HTR-8/SVneo (cell line): ENCODE measurements at places on chromosomes 11 and 22.

- DNase-seq: no peak
These were observed 3.1 kb downstream of the SULT4A1 start for GRCh38 chr22:43859176-43859575.

GRCh38 chr11:57490456-57491248 lies 24.9 kb downstream of the SLC43A1 start:
- DNase-seq: no peak

- no peak for DNase-seq
These were observed 282.4 kb downstream of the TMEM135 start for GRCh38 chr11:87320123-87320522.

- no peak for DNase-seq
These were observed 2.3 kb upstream of the PEX16 start for GRCh38 chr11:45919806-45920530.

DNA sequence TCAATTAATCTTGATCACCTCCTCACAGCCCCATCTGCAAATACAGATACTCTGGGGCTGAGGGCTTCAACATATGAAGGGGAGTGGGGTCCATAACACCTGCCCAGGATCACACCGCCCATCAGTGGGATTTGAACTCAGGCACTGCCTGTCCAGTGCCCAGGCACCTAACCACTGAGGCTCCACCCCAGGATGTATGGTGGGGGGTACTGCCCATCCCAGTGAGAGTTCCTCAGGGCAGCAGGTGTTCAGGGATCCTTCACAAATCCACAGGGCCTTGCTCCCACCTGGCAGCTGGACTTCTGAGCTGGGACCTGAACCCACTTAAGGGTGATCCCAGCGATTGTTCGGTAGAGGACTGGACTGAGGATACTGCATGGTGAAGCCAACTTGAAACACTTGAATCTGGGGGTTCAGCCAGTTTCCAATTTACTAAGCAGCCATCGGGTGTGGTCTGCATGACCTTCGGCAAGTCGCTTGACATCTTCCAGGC lies 33.3 kb downstream of the PRDM11 start:
- no peak for DNase-seq

DNA sequence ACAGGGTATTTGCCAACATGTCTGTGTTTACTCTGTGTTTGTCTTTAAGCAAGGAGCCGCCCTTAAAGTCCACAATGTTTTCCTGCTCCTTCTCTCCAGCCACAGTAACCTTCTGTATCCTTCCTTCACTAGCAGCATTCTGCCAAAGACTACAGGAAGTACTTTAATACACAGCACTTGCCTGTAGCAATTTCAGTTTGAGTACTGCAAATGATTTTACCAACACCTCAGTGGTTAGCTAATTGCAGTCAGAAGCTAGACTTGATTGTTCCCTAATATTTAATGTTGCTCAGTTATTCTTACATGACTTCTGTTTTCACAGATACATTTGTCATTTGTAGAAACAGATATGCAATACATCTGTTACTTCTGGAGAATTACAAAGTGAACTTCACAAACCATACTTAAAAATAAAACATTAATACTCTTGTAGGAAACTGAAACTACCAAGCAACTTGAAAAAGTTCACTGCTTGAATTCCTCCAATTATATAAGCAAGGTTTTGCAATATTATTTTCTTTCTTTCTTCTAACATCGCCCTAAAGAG lies 69.1 kb downstream of the FCHSD2 start:
- DNase-seq: no peak

DNA sequence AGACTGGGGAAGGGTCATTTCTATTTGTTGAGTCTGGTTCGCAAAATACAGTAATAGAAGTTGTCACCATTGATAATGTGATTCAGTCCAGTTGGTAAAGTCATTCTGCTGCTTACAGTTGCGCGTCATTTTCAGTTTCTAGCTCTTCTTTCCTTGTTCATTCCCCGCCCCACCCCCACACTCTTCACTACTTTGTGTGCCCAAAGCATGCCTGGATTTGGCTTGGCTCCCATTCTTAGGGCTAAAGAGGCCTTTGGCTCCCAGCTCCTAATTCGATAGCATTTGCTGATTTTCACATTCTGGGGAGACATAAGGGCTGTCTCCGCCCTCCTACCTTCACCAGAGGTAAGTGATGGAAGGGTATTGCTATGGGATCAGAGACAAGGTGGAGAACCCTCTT lies 43.0 kb downstream of the CECR2 start:
- DNase-seq: no peak

GRCh38 chr11:77126861-77127234 lies 1.2 kb upstream of the MYO7A start:
- DNase-seq: no peak

DNA sequence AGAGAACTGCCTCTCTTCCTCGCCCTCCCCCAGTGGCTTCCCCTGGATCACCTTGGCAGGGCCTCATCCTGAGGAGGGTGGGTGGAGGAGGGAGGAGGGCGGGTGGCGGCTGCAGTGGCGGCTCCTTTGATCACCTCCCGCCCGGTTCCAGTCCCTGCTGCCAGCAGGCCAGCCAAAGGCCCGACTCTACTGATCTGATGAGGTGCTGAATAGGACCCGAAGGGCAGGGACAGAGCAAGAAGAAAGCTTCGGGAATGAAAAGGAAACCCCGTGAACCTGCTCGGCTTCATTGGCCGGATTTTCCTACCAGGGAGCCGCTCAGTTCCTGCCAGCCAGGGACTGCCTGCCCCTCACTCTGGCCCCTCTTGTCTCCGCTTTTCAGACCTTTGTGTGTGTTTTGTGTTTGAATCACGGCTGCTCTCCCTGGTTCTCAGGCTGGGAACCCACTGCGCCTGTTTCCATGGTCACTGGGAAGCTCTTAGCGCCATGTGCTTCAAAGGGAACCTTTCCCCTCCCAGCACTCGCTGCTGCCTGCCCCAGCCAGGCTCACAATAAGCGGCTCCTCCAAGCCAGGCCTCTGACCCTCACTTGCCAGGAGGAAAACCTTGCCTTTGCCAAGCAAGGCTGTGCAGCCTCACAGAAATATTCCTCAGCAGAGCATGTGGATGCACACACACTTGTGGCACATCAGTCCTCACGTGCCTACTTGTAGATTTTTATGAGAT lies 56.8 kb downstream of the C22orf31 start:
- no peak for DNase-seq

- no peak for DNase-seq
These were observed 16.2 kb downstream of the CREB3L1 start for GRCh38 chr11:46293641-46294103.

DNA sequence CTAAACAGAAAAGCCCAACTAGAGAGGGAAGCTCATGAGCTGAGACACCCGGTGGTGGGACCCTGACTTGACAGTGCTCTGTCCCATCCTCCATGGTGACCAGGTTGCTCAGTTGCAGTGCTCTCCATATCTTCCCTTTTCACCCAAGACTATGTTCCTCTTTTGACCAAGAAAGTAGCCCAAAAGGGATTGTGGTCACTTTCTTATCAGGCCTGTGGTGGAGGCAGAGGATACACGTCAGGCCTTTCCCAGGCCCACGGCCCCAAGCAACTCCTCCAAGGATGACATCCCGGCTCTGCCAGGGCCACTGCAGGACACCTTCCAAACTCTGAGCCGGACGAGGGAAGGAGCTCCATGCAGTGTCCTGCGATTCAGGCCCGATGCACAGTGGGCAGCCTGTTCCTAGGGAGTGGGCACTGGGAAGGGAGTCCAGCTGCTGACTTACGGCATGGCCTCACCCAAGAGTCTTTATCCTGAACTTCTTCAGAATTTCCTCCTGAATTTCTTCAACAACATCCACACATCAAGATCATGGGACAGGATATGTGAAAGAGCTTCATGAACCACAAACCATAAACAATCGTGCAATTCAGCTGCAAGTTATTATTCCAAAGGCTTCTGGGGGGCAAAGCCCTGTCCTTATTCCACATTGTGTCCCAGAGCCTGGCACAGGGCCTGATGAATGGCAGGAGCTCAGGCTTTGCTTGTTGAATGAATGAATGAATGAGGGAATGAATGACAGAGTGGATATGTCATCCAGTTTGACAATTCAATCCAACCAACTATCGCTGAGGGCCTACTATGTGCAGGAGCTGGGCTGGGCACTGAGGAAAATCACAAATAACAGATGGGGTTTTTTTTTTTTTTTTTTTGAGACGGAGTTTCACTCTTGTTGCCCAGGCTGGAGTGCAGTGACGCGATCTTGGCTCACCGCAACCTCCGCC lies 36.0 kb upstream of the MYH9 start:
- no peak for DNase-seq

- no peak for DNase-seq
These were observed 30.5 kb downstream of the NEFH start for GRCh38 chr22:29510542-29510941.

DNA sequence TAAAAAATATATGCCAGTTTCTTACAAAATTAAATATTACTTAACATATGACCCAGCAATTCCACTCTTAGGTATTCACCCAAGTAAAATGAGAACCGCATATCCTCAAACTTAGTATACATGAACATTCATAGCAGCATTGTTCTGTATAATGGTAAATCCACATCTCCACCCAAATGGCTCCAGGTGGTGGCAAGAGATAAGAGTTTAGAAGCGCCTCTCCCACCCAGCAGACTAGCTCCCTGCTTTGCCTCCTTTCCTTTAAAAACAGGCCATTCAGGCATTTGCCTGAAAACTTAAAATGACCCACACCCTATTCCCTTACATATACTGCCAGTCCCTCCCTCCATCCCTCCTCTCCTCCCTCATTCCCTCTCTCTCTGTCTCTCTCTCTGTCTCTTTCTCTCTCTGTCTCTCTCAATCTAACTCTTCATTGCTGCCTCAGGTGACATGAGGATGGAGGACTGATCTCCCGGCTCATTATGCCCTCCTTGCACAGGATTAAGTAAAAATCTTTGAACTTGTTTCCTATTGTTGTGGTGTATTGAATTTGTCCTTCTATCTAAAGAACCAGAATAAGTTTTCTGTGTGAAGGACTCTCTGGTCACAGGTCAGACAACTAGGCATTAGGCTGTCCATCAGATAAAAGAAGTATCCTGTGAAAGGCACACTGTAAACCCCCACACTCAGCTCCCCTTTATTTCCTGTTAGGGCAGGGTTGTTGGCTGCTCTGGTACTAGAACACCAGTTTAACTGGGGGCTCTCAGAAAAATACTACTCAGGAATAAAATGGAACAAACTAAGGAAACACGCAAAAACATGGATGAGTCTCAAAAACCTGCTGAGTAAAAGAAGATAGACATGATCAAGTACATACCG lies 48.3 kb downstream of the RRP8 start:
- no peak for DNase-seq

GRCh38 chr22:40036591-40037225 lies 42.0 kb downstream of the FAM83F start:
- DNase-seq: peak; percentile 78
